GM19239 (cell line): ENCODE measurements at places on chromosomes 6 and 20.

DNA sequence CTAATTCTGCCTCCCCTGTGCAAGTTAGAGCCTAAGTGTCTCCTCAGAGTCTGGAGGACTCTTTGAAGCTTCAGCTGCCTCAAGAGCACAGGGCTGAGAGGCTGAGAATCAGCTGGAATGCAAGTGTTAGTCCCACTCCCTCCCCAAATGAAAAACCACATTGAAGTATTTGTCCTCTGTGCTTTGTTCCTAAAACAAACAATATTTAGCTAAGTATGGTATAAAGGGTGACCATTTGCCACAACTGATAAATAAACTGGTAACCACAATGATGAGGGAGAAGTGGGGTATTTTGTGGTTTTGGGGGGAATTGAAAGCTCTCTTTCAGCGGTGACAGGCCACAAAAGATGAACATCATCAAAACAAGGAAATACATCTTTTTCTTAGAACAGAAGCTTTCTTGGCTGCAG lies 91.7 kb upstream of the HDDC2 start:
- DNase-seq = no peak

DNA sequence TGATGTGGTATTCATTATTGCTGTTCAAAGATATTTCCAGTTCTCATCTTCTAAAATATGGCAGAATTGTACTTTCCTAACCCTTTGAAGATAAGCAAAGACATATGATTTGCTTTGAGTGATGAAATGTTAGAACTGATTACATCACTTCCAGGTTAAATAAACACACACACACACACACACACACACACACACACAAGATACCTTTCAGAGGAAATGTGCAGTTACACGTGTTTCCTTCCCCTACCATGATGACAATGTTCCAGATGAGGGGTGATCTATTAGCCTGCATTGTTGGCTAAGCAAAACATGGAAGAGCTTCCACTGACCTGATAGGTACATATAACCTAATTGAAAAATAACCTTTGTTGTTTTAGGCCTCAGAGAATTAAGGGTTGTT lies 11.7 kb upstream of the FRK start:
- DNase-seq = no peak

DNA sequence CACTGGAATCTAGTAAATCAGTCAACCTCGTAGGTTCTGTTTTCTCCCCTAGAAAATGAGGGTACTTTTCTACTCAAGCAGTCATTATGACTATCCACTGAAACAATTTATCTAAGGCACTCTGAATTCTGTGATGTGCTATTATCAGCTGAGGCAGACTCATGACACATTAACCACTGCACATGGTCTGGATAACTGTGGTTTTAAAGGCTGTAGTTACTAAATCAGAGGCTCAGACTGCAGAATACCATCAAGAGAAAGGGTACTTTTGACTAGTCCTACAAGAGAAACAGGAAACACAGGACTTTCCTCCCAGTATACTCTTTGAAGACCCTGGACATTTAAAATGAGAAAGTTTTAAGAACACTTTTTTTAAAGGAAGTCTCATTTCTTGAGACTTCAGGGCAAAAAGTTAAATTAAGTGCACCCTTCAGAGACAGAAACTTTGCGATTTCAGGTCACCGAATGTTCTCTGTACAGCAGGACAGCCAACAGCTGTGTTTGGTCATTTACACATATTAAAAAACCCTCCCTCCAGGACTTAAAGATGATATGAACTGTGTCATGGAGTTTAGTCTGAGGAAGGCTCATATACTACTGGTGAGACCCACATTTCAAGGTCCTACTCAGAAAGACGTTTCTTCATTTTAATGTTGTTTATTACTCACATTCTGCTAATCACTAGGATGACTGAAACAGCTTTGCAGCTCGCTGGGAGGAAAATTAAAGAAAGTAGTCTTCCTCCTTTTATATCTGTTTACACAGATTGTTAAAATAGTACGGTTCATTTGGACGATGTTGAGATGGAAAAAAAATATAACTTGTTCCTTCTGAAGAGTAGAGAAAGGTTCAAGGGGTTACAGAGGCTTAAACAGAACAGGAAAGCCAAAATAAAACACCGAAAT lies 19.9 kb downstream of the ATXN1 start:
- DNase-seq = no peak

DNA sequence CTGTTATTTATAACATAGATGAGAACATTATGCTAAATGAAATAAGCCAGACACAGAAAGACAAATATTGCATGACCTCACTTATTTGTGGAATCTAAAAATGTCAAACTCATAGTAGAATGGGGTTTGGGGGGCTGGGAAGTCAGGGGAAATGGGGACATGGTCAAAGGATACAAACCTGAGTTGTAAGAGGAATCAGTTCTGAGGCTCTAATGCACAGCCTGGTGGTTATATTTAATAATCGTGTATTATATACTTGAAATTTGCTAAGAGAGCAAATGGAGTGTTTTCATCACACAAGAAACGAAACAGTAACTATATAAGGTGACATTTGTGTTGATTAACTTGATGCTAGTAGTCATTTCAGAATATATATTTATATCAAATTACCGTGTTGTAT lies 40.8 kb upstream of the GFOD1 start:
- no peak for DNase-seq
